ENCODE measurements at places on chromosomes 3 and 15. TPM values are rescaled to one million over a fixed set of nuclear protein-coding genes. Genes with fewer than 3 reads are reported as not detected.

Gene IL16
- total RNA-seq: 23.1 TPM

GRCh38 chr3:46318207-46318927, 35.5 kb upstream of the CCR2 start:
- no peak for DNase-seq

- no peak for DNase-seq
Measured at GRCh38 chr3:14337828-14338227, 64.6 kb upstream of the SLC6A6 start.

Gene CFAP91
- total RNA-seq: 7.7 TPM

GRCh38 chr3:175426805-175427204, 567.7 kb downstream of the NAALADL2 start:
- DNase-seq: no peak

DNA sequence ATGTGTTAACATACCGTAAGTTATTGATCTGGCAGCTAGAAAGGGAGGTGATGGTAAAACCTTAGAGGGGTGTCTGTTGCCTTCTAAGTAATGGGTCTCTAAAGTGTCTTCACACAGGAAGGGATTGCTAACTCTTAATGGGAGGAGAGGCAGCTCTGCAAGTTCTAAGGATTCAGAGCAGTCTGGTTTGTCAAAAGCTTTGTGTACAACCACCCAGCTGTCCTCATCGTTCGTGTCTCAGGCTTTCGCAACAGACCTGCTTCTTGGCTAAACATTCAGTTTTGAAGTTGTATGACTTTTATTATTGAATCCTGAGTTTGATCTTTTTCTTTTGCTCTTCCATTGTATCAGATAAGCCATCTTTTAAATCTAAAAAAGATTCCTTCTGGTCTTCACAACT, 404.9 kb downstream of the SQOR start:
- DNase-seq: no peak
